ENCODE measurements at places on chromosomes 12 and 14. TPM values are rescaled to one million over a fixed set of nuclear protein-coding genes. Genes with fewer than 3 reads are reported as not detected.

GRCh38 chr12:71556448-71556847 is 107.2 kb downstream of the ZFC3H1 start:
- DNase-seq: no peak

- DNase-seq: no peak
Observed at GRCh38 chr14:38384741-38385140, 128.8 kb upstream of the CLEC14A start.

GRCh38 chr12:5059358-5059757 is 15.7 kb downstream of the KCNA5 start:
- DNase-seq: no peak

DNA sequence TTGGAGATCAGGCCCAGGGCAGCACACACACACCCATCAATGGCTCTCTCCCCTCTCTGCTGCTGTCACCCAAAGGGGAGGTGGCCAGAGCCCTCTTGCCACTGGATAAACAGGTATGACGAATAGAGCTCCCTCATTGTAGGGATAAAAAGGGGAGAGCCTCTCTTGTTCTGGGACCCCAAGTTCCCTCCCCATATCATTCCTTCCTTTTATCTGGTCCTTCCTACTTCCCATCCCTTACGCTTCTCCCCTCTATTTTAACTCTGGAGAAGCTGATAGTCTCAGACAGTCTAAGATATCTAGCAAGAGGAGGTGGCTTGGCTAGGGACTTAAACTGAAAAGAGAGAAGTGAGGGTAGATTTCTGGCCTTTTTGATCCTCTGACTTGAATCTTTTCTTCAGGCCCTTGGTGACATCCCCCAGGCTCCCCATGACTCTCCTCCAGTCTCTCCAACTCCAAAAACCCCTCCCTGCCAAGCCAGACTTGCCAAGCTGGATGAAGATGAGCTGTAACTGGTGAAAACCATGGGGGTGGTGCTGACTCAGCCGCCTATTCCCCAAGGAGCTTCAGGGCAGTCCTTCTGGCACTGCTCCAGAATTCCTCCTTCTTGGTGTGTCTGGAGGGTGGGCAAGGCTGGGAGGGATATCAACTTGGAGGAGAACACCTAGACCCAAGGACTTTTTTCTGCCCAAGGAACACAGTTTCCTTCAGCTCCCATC is 5.3 kb downstream of the ARHGEF25 start:
- no peak for DNase-seq

SERPINA10 gene
- total RNA-seq: not detected

- DNase-seq: peak; percentile 98
Observed at GRCh38 chr14:90409209-90409730, 12.4 kb downstream of the CALM1 start.

DNA sequence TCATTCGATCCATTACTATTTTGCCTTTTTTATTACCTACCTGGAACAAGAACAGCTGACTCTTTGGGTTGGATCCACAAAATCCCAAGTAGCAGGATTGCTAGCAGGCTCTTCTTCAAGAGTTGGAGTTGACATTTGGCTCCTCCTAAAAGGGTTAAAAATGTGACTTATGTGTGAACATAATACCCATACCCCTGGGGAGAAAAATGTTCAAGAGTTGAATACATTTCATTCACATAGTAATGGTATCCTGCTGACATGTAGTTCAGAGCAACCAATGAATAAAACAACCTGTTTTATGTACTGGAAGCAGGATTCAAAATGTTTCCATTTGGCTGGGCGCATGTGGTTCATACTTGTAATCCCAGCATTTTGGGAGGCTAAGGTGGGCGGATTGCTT is 264.7 kb downstream of the MED13L start:
- no peak for DNase-seq

Data from renal cortical epithelial cell (primary cell).